K562 (cell line): ENCODE measurements at places on chromosomes 5 and 9. TPM values are rescaled to one million over a fixed set of nuclear protein-coding genes. Genes with fewer than 3 reads are reported as not detected.

PLCXD3 gene
- not detected in 2 replicates for polyA plus RNA-seq

PCDHGA5 gene
- polyA plus RNA-seq = 0.03 and 0.13 TPM in 2 replicates

PCSK5 gene
- polyA plus RNA-seq = not detected in 2 replicates

NME5 gene
- not detected in 2 replicates for polyA plus RNA-seq

ABO gene
- polyA plus RNA-seq = 13.3 and 16.6 TPM in 2 replicates

DNA sequence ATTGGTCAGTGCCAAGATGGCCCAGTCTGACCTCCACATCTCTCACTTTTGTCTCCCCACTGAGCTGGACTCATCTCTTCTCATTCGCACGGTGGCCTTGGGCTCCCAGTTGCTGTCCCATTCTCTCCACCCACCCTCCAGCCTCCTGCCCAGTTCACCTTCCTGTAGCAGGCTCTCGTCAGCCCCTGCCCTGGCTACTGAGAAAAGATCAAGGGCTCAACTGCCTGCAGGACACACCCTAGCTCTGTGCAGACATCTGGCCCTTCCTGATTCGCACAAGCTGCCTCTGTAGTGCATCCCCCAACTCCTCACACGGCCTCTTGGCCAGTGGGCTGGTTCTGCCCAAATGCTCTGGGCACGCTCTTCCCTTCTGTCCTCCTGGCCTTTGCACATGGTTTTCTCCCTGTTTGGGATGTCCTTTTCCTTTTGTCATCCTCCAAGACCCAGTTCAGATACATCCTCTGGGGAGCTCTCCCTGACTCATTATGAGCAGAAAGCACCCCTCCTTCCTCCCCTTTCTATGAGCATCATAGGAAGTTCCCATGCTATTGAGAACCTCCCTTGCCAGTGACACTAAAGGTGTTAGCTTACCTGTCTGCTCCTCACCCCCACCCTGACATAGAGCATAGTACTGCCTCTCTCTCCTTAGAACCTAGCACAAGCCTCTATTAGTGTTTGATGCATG, 78.5 kb upstream of the TGFBR1 start:
- DNase-seq = peak; percentile 54
- H3K4me1 ChIP-seq = peaks cover 16% of the 10 kb centered on the region
- H3K27me3 ChIP-seq = no peaks in the 10 kb centered on the region
- H3K36me3 ChIP-seq = no peaks in the 10 kb centered on the region
- H3K27ac ChIP-seq = no peak overlapping the region

GRCh38 chr9:36896296-36896695, 137.8 kb downstream of the PAX5 start:
- no peak overlapping the region for H3K27ac ChIP-seq
- peaks cover 67% of the 10 kb centered on the region for H3K27me3 ChIP-seq
- no peaks in the 10 kb centered on the region for H3K4me1 ChIP-seq
- H3K4me3 ChIP-seq = no peak overlapping the region
- DNase-seq = no peak

- no peaks in the 10 kb centered on the region for H3K36me3 ChIP-seq
- H3K4me3 ChIP-seq = no peak overlapping the region
- no peak for DNase-seq
- H3K27me3 ChIP-seq = no peaks in the 10 kb centered on the region
- no peak overlapping the region for H3K27ac ChIP-seq
Observed at GRCh38 chr5:110665184-110665726, 61.2 kb downstream of the TMEM232 start.

DNA sequence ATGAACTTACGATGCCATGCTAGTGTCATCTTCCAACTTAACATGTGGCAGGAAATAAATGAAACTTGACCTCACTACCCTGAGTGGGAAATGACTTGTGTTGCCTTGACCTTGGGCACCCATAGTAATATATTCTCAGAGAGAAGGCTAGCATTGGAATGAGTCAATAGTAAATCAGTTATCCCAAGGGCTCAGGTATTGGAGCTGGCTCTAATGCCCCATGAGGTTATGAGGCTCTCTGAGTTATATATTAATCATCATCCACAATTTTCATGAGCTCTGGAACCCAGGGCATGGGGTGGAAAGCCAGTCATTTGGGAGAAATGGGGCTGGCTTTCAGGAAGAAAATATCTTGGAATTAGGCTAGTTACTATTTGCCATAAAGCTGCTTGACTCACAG, 42.4 kb upstream of the SMIM32 start:
- no peaks in the 10 kb centered on the region for H3K4me1 ChIP-seq
- no peak overlapping the region for H3K4me3 ChIP-seq
- H3K27me3 ChIP-seq = no peaks in the 10 kb centered on the region; the same call in 1 of the 2 replicates

DNA sequence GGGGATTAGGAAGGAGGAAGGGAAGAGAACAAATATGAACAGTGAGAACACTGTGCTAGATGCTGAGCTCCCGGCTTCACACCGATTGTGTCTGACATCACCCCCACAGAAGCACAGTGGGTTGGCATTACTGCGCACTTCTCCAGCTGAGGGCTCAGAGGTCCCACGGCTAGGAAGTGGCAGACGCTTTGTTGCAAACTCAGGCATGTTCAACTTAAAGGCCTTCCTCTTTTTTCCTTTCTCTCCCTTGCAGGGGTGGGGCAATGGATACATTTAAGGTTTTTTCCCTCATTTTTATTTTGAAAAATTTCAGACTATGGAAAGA, 15.5 kb upstream of the SHB start:
- H3K27me3 ChIP-seq = peaks cover 31% of the 10 kb centered on the region
- no peak overlapping the region for H3K27ac ChIP-seq
- H3K36me3 ChIP-seq = no peaks in the 10 kb centered on the region
- DNase-seq = no peak
- H3K4me3 ChIP-seq = no peak overlapping the region

- H3K36me3 ChIP-seq = no peaks in the 10 kb centered on the region
- no peak for DNase-seq
- H3K27me3 ChIP-seq = no peaks in the 10 kb centered on the region
Observed at GRCh38 chr9:38432922-38433510, 8.8 kb upstream of the IGFBPL1 start.

- peaks cover 6% of the 10 kb centered on the region; the same call in 1 of the 2 replicates for H3K27me3 ChIP-seq
- no peak for DNase-seq
- no peaks in the 10 kb centered on the region for H3K4me1 ChIP-seq
- no peak overlapping the region for H3K4me3 ChIP-seq
Observed at GRCh38 chr5:127586066-127586770, 62.7 kb upstream of the CTXN3 start.

GRCh38 chr5:127615916-127616315, 33.0 kb upstream of the CTXN3 start:
- H3K27ac ChIP-seq = no peak overlapping the region
- H3K36me3 ChIP-seq = no peaks in the 10 kb centered on the region
- no peaks in the 10 kb centered on the region for H3K27me3 ChIP-seq
- H3K4me1 ChIP-seq = no peaks in the 10 kb centered on the region
- DNase-seq = no peak

GRCh38 chr5:74885170-74885569, 19.0 kb upstream of the FAM169A start:
- H3K4me3 ChIP-seq = no peak overlapping the region
- H3K27ac ChIP-seq = no peak overlapping the region
- no peaks in the 10 kb centered on the region for H3K4me1 ChIP-seq
- no peak for DNase-seq

DNA sequence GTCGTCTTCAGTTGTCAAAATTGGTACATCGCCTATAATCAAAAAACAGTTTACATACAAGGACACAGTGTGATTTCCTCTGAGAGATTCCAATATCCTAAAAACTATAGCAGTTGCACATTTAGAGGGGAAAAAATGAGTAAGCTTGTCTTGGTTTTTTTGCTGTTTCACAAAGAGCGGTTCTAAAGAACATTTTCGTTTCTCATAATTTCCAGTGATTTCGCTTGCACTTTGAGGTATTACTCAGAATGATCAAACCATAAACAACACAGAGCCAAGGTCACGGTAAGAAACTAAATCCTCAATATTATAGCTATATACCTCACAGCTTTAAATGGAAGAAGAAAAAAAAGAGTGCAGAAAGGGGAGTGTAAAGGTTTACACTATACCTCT, 861 bp downstream of the MTX3 start:
- H3K27ac ChIP-seq = no peak overlapping the region
- H3K36me3 ChIP-seq = no peaks in the 10 kb centered on the region
- no peak overlapping the region for H3K4me3 ChIP-seq
- peaks cover 5% of the 10 kb centered on the region; the same call in 1 of the 2 replicates for H3K27me3 ChIP-seq
- H3K4me1 ChIP-seq = no peaks in the 10 kb centered on the region

DNA sequence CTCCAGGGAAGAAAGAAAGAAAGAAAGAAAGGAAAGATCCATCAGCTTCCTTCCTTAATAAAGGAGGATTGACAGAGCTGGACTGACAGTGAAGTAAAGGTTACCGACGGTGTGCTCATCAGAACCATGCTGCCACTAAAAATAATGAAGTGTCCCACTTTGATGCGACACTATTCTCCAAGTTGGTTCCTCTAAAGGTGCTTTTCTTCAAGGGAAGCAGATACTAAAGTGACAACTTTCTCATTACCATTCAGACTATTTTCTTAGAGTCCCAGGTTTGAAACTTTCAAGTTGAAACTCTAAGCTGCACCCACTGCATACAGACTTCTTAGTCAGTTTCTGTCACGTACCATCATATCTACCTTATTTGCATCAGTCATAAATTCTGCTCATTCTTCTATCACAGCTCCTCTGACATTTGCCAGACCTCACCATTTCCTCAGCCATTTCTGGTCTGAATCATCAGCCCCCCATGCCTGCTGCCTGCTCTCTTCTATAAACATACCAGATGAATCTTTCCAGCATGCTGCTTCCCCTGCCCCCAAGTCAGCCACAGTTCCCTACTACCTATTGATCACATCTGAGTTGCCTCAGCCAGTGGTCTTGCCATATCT, 177.6 kb downstream of the DEPDC1B start:
- H3K27me3 ChIP-seq = no peaks in the 10 kb centered on the region
- no peak overlapping the region for H3K4me3 ChIP-seq
- H3K36me3 ChIP-seq = no peaks in the 10 kb centered on the region
- no peak for DNase-seq

DNA sequence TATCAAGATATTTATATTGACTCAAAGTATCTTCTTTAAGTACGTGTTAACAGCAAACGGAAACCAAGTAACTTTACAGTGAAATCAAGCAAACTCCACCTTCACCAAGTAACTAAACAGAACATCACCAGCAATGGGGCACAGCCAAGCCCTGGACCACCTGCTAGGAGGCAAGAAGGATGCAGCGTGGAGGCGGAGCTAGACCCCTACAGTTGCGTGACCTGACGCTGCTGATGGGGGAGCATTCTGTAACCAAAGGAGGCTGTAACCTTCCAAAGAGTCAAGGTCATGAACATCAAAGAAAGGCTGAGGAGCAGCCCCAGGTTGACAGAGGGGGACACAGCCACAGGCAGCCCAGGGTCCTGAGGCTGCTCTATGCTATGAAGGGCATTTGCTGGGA, 6.1 kb downstream of the VAV2 start:
- peaks cover 14% of the 10 kb centered on the region for H3K4me1 ChIP-seq
- peaks cover 64% of the 10 kb centered on the region for H3K27me3 ChIP-seq
- no peaks in the 10 kb centered on the region for H3K36me3 ChIP-seq
- no peak overlapping the region for H3K27ac ChIP-seq
- no peak overlapping the region for H3K4me3 ChIP-seq

- no peak within 1 kb of the TSS for H3K4me3 ChIP-seq
- DNase-seq = no peak
- no peaks in the 10 kb centered on the region for H3K4me1 ChIP-seq
- no peaks in the 10 kb centered on the region for H3K36me3 ChIP-seq
- H3K27me3 ChIP-seq = no peaks in the 10 kb centered on the region
- H3K27ac ChIP-seq = no peak within 1 kb of the TSS
Observed at GRCh38 chr9:119368681-119369581, at the start of gene BRINP1. TSS of gene BRINP1 (minus strand) at chr9:119369435. CDS start at chr9:119313355, 56,080 bp downstream.

- H3K4me3 ChIP-seq = no peak overlapping the region
- no peaks in the 10 kb centered on the region for H3K27me3 ChIP-seq
- no peaks in the 10 kb centered on the region for H3K36me3 ChIP-seq
- H3K4me1 ChIP-seq = no peaks in the 10 kb centered on the region
Observed at GRCh38 chr9:2576631-2577030, 45.0 kb upstream of the VLDLR start.

DNA sequence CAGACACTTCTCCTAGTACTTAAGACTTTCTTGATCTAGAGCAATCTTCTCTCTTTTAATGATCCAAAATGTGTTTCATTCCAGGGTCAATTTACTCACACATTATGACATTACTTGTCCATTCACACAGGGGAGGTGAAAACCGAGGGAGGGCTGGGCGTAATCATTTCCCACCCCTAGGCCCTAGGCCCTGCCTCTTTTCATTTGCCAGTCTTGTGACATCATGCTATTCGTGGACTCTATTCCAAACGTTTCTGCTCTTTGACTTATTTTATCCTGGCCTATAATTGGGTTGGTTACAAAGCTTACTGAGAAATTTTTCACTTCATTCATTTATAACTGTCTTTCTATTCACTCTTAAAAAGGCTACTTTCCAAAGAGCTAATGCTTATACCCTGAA, 2.4 kb downstream of the DCAF12 start:
- DNase-seq = no peak
- peak overlapping the region; percentile 88 for H3K4me3 ChIP-seq
- H3K36me3 ChIP-seq = peaks cover 52% of the 10 kb centered on the region
- H3K27me3 ChIP-seq = no peaks in the 10 kb centered on the region
- peak overlapping the region; percentile 98; the same call in 2 of the 3 replicates for H3K27ac ChIP-seq

DNA sequence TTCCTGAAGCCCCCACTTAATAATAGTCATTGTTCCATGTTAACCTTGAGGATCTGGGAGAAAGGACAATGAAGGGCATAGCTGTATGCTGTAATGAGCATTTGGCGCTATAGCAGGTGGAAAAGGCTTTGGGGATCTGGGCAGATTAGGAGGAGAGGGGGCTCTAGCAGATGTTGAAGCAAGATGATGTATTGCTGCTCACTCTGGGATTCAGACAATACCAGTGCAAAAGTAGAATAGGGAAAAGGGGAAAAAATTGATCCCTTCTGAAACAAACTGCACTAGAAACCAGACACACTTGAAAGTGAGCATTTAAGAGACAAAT, 575.3 kb upstream of the MEF2C start:
- no peak for DNase-seq
- no peaks in the 10 kb centered on the region for H3K27me3 ChIP-seq
- no peak overlapping the region for H3K27ac ChIP-seq
- no peaks in the 10 kb centered on the region for H3K4me1 ChIP-seq
- H3K4me3 ChIP-seq = no peak overlapping the region

DNA sequence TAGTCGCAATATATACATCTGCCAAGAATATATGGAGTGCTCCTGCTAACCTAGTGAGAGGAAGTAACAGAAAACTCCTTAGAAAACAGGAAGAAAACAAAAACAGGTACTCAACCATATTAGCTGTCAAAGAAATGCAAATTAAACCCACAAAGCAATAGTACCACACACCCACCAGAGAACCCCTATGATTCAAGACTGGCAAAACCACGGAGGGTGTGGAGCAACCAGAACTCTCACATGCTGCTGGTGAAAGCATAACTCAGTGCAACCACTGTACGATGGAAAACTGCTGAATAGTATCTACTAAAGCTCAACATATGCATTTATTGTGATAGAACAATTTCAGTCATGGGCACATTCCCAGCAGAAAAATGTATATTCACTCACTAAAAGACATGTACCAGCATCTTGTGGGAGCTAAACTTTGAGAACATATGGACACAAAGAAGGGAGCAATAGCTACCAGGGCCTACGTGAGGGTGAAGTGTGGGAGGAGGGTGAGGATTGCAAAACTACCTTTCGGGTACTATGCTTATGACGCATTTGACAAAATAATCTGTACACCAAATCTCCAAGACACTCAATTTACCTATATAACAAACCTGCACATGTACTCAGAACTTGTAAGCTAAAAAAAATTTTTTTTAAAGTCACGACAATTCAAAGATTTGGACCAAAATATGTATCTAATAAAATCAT, 34.0 kb downstream of the PTPN3 start:
- H3K4me3 ChIP-seq = no peak overlapping the region
- H3K27ac ChIP-seq = no peak overlapping the region
- no peak for DNase-seq
- H3K4me1 ChIP-seq = no peaks in the 10 kb centered on the region
- H3K36me3 ChIP-seq = no peaks in the 10 kb centered on the region
